ENCODE measurements at places on chromosomes 6 and 20.
A peak's percentile ranks its signal among the peaks of the same experiment; 100 is the strongest.

DNA sequence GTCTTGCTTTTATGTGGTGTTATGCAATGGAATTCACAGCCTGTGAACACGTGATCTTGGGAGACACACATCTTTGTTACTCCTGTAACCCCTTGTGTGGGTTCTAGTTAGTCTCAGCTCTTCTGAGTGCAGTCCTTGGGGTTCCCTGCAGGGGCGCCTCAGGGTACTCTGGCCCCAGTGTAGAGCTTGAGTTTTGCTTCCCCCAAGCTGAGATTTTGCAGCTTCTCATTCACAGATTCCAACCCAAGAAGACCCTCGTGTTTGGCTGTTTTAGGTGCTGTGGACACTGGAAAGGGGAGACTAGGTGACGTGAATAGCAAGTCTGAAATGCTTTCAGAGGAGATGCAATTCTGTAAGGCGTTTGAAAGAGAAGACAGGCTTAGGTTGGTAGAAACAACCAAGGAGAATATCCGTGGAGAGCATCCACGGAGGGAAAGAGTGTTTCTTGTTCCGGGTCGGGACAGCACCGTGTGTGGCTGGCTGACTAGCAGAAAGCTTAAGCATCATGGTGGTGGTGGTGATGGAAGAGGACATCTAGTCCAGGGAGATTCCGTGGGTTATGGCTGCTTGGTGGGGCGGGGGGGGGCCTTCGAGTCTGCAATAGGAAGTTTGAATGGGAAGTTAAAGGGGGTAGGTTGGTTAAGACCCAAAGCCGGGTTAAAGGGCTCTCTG lies 30.1 kb downstream of the DUSP22 start:
- no peak for DNase-seq

DNA sequence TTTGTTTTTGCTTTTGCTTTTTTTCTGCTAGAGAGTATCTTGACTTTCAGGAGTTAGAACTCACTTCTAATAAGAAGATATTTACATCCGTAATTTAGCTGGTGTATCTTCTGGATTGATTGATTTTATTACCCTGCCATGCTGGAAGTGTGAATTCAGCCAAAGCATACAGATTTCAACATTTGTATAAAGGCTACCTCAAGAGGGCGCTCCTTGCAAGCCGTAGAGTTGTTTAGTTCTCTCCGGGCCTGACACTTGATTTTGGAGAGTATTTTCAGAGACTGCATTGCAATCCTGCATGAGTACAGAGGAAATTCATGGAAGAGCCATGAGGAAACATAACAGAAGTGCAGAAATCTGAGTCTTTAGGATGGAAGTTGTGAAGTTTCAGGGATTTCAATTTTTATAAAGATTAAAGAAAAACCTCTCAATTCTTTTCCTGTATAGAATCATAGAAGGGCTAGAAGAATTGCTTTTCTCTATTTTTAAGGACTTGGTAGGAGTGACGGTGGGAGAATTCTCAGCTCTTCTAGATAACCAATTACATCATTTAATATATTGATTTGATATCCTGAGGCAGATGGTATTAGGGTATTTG lies 66.7 kb upstream of the TIAM2 start:
- DNase-seq = peak; percentile 84

- no peak for DNase-seq
These were observed 382.3 kb upstream of the ID4 start for GRCh38 chr6:19454721-19455392.

DNA sequence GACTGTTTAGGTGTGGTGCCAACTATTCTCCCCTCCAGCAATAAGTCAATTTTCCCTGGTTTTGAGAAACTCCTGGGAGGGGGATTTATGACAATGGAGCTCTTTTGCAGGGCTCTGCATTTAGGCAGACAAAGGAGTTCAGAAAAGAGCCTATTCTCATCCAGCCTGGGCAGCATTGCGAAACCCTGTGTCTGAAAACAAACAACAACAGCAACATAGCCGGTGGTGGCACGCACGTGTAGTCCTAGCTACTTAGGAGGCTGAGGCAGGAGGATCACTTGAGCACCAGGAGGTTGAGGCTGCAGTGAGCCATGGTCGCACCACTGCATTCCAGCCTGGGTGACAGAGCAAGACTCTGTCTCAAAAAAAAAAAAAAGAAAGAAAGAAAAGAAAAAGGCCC lies 6.4 kb downstream of the CLPS start:
- no peak for DNase-seq

DNA sequence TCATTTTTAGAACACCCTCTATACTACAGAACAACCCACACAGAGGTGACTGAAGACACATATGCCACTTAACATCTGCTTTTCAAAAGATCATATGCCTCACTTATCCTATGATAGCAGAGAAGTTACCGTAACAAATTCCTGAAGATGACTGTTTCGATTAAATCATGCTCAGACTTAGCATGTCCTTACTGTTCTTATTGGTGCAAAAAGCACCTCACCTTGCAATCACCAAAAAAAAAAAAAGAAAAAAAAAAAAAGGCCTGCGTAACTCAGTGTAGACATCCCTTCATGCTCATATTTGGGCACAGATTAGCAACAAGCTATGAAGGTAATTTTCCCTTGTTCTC lies 17.7 kb upstream of the DST start:
- no peak for DNase-seq

DNA sequence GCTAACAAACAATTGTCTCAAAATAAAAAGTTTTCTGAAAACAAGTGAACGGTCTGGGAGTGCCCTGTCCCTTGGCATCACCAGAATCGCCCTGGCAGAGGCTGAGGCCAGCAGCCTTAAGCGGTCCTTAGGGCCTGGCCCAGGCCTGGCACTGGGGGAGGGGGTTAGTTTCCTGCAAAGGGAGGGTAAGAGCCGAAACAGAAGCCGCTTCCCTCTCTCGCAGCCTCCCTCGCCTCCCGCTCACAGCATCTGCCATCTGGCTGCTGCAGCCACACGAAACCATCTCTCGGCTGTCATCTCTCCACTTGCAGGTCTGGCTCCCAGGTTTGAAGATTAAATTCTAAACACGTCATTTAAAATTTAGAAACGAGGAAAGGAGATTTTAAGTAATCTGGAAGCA lies 31.5 kb downstream of the PMEPA1 start:
- DNase-seq = no peak

GRCh38 chr6:16684896-16685554 lies 76.2 kb downstream of the ATXN1 start:
- peak; percentile 99 for DNase-seq

GRCh38 chr20:62699296-62699695 lies 9.3 kb upstream of the NTSR1 start:
- no peak for DNase-seq

DNA sequence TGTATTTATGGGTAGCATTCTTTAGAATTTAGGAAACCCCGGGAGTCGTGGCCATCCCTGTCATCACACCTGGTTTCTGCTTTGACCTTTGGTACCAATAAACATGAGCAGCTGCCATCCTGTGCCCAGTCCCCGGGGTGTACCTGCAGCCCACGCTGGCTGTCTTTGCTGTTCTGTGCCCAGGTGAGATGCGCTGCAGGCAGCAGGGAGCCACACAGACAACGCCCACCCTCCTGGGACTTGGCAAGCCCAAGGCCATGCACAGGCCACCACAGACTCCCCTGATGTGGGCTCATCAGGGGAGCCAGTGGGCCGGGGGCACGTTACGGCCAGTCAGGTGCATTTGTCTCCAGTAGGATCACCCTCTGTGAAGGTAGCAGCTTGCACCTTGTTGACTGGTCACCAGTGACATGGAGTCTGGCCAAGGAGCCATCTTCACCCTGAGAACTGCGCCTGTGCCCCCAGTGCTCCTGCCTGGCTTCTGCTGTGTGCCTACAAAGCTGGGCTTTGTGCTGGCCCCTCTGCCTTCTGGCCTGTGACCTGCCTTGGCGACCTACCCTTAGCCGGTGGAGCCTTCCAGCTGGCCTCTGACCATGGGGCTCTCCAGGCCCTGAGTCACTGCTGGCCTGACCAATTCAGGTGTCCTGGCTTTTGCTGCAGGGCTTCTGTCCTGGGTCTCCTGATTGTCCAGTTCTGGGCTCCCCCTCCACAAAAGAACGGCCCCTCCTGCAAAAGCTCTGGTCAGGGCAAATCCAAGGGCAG lies 14.2 kb upstream of the UNC93A start:
- DNase-seq = no peak

- peak; percentile 84 for DNase-seq
These were observed 19.2 kb downstream of the PRND start for GRCh38 chr20:4740774-4741431.

DNA sequence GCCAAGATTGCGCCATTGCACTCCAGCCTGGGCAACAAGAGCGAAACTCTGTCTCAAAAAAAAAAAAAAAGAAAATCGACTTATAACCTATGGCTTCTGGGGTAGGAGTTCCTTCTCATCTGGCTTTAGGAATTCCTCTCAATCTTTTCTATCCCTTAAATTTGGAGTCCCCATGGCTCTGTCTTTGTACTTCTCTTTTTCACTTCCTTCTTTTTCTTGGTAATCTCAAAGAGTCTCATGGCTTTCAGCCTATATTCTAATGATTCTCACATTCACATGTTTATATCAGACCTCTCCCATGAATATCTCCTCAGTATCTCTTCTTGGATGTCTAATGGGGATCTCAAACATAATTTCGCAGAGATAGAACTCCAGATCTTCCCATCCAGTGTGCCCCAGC lies 42.8 kb upstream of the RALGAPA2 start:
- DNase-seq = no peak

- peak; percentile 10 for DNase-seq
These were observed 117.5 kb downstream of the KCNQ5 start for GRCh38 chr6:72739368-72739779.

GRCh38 chr20:47440857-47441773 lies 60.6 kb upstream of the NCOA3 start:
- no peak for DNase-seq

Measured in activated CD8-positive, alpha-beta T cell treated with anti-CD3 and anti-CD28 coated beads for 36 hours (primary cell).